Muscle of back (tissue), 13 donors: ENCODE measurements at places on chromosomes 12 and 14. TPM values are rescaled to one million over a fixed set of nuclear protein-coding genes. Genes with fewer than 3 reads are reported as not detected.

Gene GARIN6
- polyA plus RNA-seq: not detected

Gene TROAP
- 8.3 TPM for polyA plus RNA-seq

Gene DIABLO
- 37.1 TPM for polyA plus RNA-seq

Gene XPOT
- polyA plus RNA-seq: 48.3 TPM

Gene TSPAN11
- polyA plus RNA-seq: 7.9 TPM

- no peak for DNase-seq
These were observed 16.5 kb downstream of the SIX1 start for GRCh38 chr14:60632777-60633176.

- DNase-seq: no peak
These were observed 2.1 kb downstream of the CBX5 start for GRCh38 chr12:54277823-54278276.

DNA sequence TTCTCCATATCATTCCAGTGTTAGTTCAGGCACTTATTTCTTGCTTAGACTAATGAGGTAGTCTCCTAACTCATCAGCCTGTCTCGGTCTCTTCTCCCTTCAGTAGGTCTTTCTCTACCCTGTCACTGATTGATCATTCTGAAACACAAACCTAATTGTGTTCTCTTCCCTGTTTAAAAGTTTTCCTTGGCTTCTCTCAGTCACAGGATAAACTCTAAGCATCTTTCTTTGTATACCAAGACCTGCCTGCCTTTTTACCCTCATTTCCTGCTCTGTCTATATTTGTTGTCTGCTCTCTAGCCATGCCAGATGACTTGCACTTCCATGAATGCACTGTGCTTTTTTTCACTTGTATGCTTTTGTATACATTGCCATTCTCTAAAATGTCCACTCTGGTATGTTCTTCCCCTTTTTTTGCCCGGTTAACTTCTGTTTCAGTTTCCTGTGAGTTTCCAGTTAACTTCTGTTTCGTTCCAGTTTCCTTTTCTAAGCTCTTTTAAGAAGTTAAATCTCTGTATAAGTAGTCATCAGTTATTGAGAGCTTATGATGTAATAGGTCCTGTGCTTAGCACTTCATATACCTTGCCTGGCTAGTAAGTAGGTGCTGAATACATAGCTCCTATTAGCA, 12.8 kb downstream of the DIP2B start:
- peak; percentile 39 for DNase-seq

DNA sequence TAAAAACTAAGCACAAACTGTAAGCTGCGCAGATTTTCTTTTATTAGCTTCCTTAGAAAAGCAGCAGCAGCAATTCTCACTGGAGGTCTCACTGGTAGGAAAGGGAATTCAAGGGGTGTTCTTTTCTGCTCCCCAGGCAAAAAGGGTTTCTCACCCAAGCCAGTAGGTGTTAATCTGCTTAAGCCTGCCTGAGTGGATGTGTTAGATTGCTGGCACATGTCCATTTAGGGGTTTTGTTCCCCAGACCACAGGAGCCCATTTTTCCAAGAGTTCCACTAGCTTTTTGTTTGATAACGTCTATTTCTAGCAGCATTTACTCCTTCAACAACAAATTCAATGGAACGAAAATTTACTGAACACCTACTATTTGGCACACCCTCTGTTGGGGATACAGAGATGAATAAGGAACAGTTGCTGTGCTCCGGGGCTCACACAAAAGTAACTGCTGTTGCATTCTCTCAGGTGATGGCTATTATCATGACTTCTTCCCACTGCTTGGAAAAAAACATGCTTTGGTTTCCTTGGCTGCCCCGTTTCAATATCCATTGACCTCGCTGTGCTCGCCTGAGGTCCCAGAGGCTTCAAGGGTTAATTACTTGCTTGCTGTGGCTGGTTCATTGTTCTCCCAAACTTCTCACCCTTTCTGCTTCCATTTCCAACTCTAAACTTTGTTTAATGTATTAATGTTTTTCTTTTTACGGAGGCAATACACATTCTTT, 31.1 kb upstream of the RIC8B start:
- no peak for DNase-seq

DNA sequence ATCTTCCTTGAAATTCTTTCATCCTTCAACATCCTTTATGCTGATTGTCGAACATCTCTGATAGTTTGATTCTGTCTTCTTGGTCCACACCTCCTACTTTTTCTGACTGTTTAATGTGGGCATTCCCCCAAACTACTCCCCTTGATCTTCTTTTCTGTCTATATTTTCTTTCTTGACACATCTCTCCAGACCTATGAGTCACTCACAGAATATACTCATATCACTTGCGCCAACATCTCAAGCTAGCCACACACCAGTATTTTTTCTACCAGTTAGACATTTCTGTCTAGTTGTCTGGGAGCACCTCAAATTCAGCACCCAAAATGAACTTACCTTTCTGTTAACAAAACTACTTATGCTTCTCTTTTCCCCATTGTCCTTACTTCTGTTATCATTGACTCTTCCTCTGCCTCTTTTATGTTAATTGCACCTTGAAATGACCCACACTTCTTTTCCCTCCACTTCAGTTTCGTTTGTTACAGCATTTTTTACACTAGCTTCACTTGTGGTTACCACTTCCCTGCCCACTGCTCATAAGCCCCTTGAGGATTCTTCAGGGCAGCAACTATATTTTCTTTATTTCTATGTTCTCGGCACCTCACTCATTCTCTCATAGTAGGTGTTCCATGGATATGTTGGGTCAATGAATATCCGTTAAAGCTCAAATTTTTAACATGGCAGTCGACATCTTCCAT, 33.5 kb downstream of the TSHR start:
- no peak for DNase-seq

GRCh38 chr12:56117778-56118687, at the start of gene ZC3H10:
ZC3H10 (plus strand) TSS chr12:56118266; CDS start chr12:56120563, 2,297 bp downstream.
- peak; percentile 99 for DNase-seq

DNA sequence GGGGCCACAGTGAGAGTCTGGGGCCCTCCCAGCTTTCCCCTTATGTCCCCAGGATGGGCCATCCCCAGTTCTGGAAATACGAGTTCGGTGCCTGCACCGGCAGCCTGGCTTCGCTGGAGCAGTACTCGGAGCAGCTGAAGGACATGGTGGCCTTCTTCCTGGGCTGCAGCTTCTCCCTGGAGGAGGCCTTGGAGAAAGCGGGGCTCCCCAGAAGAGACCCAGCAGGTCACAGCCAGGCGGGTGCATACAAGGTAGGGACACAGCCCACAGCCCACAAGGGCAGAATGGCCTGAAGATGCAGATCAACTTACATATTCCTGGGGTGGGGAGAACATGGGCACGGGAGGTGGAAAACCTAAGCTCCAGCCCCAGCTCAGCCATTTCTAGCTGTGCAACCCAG, 56.1 kb downstream of the DGLUCY start:
- no peak for DNase-seq

GRCh38 chr12:77686760-77687159, 143.9 kb upstream of the NAV3 start:
- peak; percentile 65 for DNase-seq

DNA sequence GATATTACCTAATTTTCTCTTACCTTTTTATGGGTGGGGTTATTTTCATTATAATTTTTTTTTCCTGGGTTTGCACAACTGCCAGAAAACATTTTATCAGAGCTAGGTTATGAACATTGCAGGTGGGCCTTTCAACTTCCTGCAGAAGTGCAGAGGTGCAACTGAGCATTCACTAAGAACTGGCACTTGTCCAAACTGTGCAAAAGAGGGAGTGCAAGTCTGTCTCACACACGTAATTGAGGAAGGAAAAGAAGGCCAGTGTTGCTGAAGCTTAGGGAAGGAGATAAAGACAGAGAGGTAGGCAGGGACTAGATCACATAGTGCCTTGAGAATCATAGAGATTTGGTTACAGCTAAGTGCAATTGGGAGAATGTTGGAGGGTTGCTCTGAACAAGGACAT, 14.1 kb upstream of the AMN1 start:
- DNase-seq: no peak

DNA sequence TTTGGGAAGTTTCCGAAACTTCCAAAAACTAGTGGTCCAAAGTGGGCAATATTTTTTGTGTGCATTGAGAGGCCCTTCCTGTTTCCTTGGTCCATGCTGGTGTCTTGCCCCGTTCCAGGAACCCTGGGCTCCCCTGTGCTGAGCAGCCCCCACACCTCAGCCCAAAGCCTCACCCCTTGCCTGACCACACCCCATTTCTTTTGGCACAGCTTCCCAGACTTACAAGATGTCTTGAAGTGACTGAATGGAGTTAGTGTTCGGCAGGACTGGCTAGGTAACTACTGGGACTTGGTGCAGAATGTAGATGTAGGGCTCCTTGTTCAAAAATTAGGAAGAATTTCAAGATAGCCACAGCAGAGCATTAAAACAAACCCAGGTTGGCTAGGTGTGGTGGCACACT, 68.6 kb downstream of the ETV6 start:
- no peak for DNase-seq

GRCh38 chr12:87140262-87140661, 884.1 kb upstream of the MGAT4C start:
- no peak for DNase-seq

DNA sequence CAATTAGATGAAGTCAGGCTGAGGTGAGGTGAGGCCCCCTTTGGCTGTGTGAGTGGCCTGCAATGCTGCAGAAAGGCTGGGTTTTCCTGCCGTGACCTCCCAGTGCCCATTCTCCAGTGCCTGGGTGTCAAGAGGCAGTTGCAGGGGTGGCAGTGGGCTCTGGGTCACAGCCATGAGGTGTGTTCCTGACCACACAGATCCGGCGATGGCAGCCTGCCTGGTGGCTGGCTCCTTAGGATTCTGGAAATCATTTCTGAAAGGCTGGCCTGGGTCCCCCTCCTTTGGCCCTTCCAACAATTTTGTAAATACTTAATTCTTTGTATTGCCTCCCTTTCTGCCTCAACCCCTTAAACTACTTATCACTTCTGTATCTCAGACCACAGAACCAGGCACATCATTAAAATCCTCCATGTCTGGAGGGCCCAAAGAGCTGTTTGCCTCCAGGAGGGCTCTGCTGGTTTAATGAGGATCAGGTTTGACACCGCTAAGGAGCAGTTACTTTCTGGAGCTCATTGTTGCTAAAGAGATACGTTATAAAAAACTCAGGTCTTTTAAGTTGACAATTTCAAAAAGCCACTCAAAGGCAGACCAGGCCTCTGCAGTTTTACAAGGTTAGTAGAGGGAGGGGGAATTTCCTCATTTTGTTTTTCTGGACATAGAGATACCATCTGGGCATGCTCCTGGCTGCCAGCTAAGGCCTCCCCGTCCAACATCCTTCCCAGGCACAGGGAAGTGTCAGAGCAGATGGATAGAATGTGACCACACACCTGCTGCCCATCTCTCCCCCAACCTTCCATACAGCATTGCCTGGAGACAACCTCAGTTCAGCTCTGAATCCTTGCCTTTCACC, 204.4 kb downstream of the FOXN3 start:
- no peak for DNase-seq

DNA sequence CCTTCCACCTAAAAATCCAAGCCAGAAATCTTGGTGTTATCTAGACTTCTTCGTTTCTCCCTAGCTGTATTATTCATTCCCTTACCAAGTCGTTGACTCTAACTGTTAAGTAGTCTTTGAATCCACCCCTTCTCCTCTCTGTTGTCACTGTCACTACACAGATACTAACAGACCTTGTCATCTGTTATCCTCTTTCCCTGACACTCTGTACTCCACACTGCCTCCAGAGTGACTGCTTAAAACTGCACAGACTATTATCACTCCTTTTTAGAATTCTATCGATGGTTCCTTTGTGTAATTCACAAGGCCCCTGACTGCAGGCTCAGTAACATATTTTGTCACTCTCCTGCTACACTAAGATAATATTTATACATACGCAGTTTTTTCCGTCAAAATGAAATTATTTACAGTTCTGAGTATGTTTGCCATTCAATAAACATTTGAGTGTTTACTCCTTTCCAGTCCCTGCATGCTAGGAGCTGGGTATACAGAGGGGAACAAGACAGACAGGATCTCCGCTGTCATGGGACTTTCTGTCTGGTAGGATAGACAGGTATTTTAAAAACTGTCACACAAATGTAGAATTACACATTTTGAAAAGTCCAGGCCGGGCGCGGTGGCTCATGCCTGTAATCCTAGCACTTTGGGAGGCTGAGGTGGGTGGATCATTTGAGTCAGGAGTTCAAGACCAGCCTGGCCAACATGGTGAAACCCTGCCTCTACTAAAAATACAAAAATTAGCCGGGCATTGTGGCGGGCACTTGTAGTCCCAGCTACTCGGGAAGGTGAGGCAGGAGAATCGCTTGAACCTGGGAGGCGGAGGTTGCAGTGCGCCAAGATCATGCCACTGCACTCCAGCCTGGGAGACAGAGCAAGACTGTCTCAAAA, 3.8 kb downstream of the MARS1 start:
- no peak for DNase-seq

- no peak for DNase-seq
These were observed 193.2 kb downstream of the CHST11 start for GRCh38 chr12:104649921-104650320.

DNA sequence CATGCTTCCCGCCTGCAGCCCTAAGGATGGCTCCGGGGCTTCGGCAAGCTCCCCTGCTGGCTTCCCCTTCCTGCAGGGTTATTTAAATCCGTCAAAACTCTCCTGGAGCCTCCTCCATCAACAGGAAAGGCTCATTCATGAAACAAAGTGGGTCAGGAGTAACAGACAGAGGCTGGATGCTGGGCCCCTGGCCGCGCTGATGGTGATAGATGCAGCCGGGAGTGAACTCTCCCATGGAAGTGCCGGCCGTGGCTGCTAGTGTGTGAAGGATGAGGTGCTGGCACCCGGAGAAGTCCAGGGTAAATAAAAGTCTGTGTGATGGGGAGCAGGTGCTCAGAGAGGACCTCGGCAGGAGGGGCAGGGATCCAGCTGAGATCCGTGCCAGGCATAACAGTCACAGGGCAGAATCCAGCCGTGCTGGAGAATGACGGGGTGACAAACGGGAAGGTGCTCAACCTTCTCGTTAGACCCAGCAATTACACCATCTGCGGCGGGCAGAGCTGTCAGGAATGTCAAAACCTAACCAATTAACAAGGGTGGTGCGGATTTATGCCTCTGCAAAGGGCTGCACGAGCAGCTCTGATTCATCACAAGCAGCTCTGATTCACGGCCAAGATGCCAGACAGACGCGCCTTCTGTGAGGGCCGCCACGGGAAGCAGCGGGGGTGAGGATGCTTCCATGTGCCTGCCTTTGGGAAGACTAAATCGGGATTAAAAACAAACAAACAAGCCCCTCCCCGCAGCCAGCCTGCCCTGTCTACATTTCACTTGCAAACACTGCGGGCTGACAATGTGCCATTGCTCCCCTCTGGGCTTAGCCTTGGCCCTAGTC, 55.6 kb downstream of the SYNE3 start:
- DNase-seq: no peak

- DNase-seq: no peak
These were observed 50.3 kb downstream of the SYT1 start for GRCh38 chr12:78914859-78915331.
